CD4-positive, alpha-beta T cell treated with Interleukin-4 for 1 hour (primary cell): ENCODE measurements at places on chromosomes 6 and 20.

GRCh38 chr20:53676519-53676822 is 82.8 kb upstream of the ZNF217 start:
- DNase-seq = no peak

- peak; percentile 12 for DNase-seq
Measured at GRCh38 chr6:134707342-134708031, 242.4 kb downstream of the ALDH8A1 start.

GRCh38 chr20:37276494-37277252 is 12.8 kb upstream of the MANBAL start:
- DNase-seq = peak; percentile 41

GRCh38 chr6:52312461-52312860 is 27.9 kb upstream of the MCM3 start:
- no peak for DNase-seq

GRCh38 chr20:59145247-59145923 is 18.2 kb upstream of the ZNF831 start:
- no peak for DNase-seq
